ENCODE measurements at places on chromosomes 11 and 22.

- no peaks in the 10 kb centered on the region for H3K27me3 ChIP-seq
- H3K4me1 ChIP-seq: peaks cover 29% of the 10 kb centered on the region
- DNase-seq: no peak
- H3K27ac ChIP-seq: no peak overlapping the region
- no peaks in the 10 kb centered on the region for H3K36me3 ChIP-seq
These were observed 2.2 kb upstream of the GGT5 start for GRCh38 chr22:24247011-24247507.

DNA sequence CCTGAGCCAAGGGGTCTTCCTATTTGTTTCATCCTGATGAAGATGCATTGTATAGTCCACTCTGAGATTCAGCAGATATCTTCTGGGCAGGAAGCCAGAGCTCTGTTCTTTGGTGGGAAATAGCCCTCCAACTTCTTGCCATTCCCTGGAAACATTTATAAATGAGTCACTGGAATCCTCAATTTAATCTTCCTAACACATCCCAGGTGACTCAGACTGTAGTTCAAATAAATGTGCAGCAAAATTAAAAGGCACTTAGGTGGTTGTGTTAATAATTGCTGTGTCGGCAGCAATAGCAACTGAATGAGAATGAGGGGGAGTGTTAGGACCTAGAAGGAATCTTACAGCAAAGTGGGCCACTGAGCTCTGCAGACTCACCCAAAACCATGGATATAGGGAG lies 108.6 kb downstream of the INSC start:
- no peak overlapping the region for H3K4me3 ChIP-seq
- no peak for DNase-seq
- peaks cover 35% of the 10 kb centered on the region for H3K27me3 ChIP-seq

DNA sequence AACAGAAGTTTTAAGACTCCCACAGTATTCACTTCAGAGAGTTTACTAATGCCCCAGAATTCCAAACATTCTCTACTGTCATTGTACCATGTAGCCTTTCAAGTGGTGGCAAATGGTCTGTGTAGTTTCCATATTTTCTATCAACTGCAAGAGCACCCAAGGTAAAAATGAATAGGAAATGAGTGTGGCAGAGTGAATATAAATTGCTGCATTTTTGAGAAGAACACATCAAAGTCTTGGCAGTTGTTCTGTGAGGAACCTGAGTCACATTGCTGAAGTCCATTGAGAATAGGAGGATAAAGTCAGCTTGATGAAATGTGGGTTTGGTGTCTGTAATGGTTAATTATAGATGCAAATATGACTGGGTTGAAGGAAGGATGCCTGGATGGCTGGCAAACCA lies 193.6 kb downstream of the AASDHPPT start:
- DNase-seq: no peak
- H3K36me3 ChIP-seq: no peaks in the 10 kb centered on the region
- H3K27me3 ChIP-seq: no peaks in the 10 kb centered on the region
- no peak overlapping the region for H3K27ac ChIP-seq
- H3K4me3 ChIP-seq: no peak overlapping the region
- no peaks in the 10 kb centered on the region for H3K4me1 ChIP-seq

- H3K27ac ChIP-seq: no peak overlapping the region
- H3K27me3 ChIP-seq: peaks cover 10% of the 10 kb centered on the region
- H3K36me3 ChIP-seq: no peaks in the 10 kb centered on the region
- no peak overlapping the region for H3K4me3 ChIP-seq
- no peak for DNase-seq
These were observed 180.8 kb downstream of the DBX1 start for GRCh38 chr11:19979519-19979845.

- no peak overlapping the region for H3K4me3 ChIP-seq
- peaks cover 9% of the 10 kb centered on the region for H3K4me1 ChIP-seq
- H3K27me3 ChIP-seq: peaks cover 77% of the 10 kb centered on the region
- no peak for DNase-seq
These were observed 4.6 kb upstream of the RTCB start for GRCh38 chr22:32416556-32417085.

GRCh38 chr22:44928711-44929358 lies 81.0 kb downstream of the PHF21B start:
- no peak for DNase-seq
- no peaks in the 10 kb centered on the region for H3K27me3 ChIP-seq
- peaks cover 69% of the 10 kb centered on the region for H3K4me1 ChIP-seq
- no peak overlapping the region for H3K4me3 ChIP-seq

DNA sequence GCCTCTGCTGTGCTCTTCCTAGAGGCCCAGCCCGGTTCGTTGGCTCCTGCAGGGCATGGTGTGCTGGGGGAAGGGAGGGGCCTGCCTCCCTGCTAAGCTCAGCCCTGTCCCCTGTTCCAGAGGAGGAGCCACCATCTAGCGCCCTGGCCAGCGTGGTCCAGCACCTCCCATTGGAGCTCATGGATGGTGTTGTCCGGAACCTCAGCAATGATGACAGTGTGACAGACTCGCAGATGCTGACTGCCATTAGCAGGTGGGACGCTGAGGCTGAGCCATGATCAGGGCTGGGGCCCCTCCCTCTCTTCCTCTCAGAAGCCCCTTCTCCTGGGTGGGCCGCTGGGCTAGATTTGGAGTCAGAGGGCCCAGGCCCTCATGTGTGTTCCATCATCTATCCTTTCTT lies 9.1 kb downstream of the USP35 start:
- peaks cover 2% of the 10 kb centered on the region for H3K27me3 ChIP-seq
- no peak overlapping the region for H3K4me3 ChIP-seq
- H3K4me1 ChIP-seq: peaks cover 25% of the 10 kb centered on the region
- DNase-seq: no peak

DNA sequence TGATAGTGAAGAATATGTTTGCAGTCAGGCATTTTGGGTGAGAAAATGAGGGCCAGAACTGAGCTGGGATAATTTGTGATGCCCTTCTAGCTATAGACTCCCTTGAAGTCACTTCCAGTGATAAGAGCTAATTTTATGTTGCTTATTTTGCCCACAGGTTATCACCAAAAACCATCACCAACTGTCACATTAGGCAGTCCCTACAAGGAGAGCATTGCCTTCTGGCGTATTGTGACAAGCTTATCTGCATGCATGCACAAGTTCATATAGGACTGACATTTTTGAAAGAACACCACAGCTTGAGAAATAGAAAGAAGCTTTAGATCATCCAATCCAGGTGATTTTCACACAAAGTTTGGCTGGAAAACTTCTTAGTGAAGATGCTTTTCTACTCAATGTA lies 735.3 kb upstream of the RAG2 start:
- H3K27me3 ChIP-seq: peaks cover 3% of the 10 kb centered on the region
- no peak for DNase-seq
- no peaks in the 10 kb centered on the region for H3K36me3 ChIP-seq
- no peak overlapping the region for H3K27ac ChIP-seq
- no peak overlapping the region for H3K4me3 ChIP-seq
- no peaks in the 10 kb centered on the region for H3K4me1 ChIP-seq

DNA sequence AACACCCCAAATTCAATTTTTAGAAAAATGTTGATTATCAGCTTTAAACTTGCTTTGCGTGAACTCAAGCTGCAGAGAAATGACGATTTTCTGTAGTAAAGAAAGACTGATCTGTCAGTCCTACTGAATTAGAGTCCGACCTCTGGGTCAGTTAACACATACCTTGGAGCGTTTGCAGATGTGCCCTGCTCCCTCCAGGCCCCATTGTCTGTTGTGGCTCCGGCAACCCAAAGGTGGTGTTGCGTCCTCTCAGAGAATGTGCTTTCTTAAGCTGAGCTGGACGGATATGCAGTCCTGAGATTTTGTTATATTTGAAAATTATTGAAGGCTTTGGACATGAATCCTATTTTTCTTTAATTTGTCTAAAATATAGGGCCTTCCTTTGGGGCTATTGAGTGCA lies 31.5 kb upstream of the MYO18B start:
- no peak overlapping the region for H3K4me3 ChIP-seq
- no peak overlapping the region for H3K27ac ChIP-seq
- H3K27me3 ChIP-seq: no peaks in the 10 kb centered on the region

GRCh38 chr11:123361110-123361509 lies 69.0 kb upstream of the GRAMD1B start:
- H3K4me1 ChIP-seq: peaks cover 40% of the 10 kb centered on the region
- H3K27ac ChIP-seq: no peak overlapping the region
- DNase-seq: no peak
- no peaks in the 10 kb centered on the region for H3K36me3 ChIP-seq

DNA sequence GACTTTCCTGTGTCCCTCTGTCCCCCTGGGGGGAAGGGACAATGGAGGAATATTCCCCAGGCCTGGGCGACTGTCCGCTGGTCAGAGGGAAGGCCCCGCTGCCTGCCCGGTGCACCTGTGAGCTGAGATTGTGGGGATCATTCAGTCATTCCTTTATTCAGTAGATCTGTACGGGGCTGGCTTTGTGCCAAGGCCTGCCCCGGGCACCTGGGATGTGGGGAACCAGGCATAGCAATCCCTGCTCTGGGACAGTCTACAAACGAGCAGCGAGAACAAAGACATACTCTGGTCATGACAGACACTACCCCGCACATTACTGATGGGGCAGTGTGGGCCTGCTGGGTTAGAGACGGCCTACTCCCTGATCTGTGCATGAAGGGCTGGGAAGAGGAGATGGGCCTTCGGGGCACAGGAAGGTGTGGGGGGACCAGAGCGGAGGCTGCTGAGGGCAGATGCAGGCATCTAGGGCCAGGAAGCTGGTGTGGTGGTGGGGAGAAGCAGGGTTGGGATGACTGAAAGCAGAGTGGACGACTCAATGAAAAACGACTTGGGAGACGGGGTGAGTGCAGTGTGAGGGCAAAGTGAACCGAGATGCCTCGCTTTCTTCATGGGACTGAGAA lies 1.8 kb upstream of the MYO7A start:
- no peaks in the 10 kb centered on the region for H3K36me3 ChIP-seq
- DNase-seq: no peak
- peak overlapping the region; percentile 51 for H3K4me3 ChIP-seq
- no peak overlapping the region for H3K27ac ChIP-seq
- peaks cover 39% of the 10 kb centered on the region for H3K4me1 ChIP-seq

- no peak for DNase-seq
- no peaks in the 10 kb centered on the region for H3K36me3 ChIP-seq
- H3K4me3 ChIP-seq: no peak overlapping the region
- H3K27ac ChIP-seq: peak overlapping the region; percentile 9
- H3K4me1 ChIP-seq: no peaks in the 10 kb centered on the region
These were observed 141.1 kb downstream of the C11orf91 start for GRCh38 chr11:33559567-33559966.

DNA sequence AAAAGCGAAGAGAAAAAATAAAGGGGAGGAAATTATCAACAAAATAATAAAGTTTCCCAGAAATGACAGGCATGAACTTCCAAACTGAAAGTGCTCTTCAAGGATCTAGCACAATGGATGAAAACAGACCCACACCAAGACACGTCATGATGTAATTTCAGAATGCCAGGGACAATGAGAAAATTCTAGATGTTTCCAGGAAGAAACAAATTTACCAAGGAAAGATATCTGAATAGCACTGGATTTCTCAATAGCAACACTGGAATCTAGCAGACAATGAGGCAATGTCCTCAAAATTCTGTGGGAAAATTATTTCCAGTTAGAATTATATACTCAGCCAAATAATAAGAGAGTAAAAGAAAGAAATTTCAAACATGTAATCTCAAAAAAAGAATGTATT lies 46.0 kb downstream of the DENND5A start:
- no peak overlapping the region for H3K4me3 ChIP-seq
- H3K4me1 ChIP-seq: peaks cover 8% of the 10 kb centered on the region
- peaks cover 20% of the 10 kb centered on the region for H3K36me3 ChIP-seq
- H3K27ac ChIP-seq: no peak overlapping the region
- H3K27me3 ChIP-seq: no peaks in the 10 kb centered on the region

DNA sequence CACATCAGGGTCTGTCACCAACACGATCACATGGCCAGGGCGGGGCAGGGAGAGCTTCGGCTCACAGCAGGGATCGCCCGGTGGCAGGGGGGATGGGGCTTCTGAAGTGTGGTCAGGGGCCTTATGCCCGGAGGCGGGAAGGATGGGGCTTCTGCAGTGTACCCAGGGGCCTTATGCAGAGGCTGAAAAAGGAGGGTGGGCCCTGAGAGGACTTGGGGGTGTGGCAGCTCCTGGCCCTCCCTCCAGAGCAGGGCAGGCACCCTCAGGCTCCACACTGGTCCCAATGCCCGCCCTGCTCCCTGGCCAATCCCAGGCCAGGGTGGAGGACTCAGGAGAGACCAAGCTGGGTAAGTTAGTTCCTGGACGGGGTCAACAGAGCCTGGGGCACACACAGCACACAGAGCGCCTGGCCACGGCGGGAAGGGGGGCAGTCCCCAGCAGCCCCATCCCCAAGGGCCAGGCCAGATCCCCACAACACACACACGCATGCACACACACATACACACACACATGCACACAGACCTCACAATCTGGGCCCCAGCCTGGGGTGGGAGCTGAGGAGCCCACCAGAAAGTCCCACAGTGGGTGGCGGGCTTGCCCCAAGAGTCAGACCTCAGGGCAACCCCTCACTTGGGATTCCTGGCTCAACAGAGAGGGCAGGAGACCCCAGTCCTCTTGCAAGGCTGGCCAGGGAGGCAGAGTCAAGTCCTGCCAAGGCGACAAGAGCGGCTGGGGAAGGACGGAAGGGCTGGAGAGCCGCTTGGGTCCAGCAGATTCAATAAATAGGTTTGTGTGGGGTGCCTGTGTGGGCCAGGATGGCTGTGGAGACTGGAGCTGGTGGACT lies 1.1 kb upstream of the CEND1 start:
- H3K27ac ChIP-seq: no peak overlapping the region
- H3K4me3 ChIP-seq: no peak overlapping the region
- peaks cover 11% of the 10 kb centered on the region for H3K4me1 ChIP-seq
- no peak for DNase-seq
- no peaks in the 10 kb centered on the region for H3K36me3 ChIP-seq

GRCh38 chr22:27636716-27637508 lies 164.6 kb downstream of the MN1 start:
- H3K4me3 ChIP-seq: no peak overlapping the region
- H3K4me1 ChIP-seq: peaks cover 62% of the 10 kb centered on the region
- H3K27me3 ChIP-seq: peaks cover 52% of the 10 kb centered on the region
- H3K36me3 ChIP-seq: no peaks in the 10 kb centered on the region
- H3K27ac ChIP-seq: no peak overlapping the region
- DNase-seq: no peak

DNA sequence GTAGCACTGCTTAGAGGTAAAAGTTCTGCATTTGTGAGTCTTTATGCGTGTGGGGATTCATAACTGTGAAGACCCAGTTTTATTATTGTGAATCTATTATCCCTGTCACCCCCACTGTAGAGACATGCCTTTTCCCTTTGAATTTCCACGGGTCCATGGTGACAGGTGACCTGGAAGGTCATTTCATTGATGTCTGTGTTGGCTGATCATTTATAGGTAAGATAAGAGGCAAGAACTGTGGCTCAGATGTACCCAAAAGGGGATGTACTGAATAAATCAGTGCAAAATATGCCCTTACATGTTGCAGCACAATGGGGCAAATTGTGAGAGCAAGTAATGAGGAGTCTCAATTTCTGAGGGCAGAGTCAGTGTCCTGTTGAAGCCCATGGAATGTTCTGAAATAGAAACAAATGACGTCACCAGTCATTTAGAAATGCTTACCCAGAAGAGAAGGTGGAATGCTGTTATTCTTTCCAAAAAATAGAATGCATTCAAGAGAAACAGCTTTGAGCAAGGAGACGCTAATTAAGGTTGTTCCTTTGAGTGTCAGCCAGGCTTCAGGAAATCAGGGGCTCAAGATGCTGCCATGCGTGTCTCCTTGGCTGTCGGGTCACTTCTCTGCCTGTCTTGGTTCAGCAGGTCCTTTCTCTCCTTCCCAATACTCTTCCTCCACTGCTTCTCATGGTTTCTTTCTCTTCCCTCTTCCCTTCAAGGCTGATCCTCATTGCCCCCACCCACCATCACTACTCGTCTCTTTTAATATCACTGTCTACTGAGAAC lies 118.7 kb upstream of the E2F8 start:
- no peak overlapping the region for H3K27ac ChIP-seq
- DNase-seq: no peak
- no peak overlapping the region for H3K4me3 ChIP-seq
- no peaks in the 10 kb centered on the region for H3K36me3 ChIP-seq
- H3K4me1 ChIP-seq: peaks cover 4% of the 10 kb centered on the region

All from nephron progenitor cell (in vitro differentiated cells).